Stimulated activated CD4-positive, alpha-beta T cell treated with anti-CD3 and anti-CD28 coated beads, Interleukin-15, amount 100 ng/mL, for 48 hours (primary cell): ENCODE measurements at places on chromosomes 13 and 19.

GRCh38 chr19:50266896-50267295, 62.3 kb downstream of the KCNC3 start:
- DNase-seq: peak; percentile 43

DNA sequence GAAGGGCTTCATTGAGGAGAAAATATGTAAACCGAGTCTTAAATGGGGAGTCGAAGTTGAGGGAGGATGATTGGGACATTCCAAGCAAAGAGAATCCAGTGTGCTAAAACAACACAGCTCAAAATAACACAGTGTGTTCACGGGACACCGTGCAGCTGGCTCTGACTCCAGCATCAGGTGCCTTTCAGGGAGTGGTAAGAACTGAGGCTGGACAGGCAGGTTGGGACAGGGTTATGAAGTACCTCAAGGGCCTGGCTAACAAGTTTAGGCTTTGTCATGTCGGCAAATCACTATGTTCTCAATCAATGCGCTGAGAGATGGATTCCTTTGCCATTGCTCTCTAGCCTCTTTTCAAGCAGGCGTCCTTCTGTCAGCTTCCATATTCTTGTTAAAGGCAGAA, 27.5 kb upstream of the WDFY2 start:
- no peak for DNase-seq

DNA sequence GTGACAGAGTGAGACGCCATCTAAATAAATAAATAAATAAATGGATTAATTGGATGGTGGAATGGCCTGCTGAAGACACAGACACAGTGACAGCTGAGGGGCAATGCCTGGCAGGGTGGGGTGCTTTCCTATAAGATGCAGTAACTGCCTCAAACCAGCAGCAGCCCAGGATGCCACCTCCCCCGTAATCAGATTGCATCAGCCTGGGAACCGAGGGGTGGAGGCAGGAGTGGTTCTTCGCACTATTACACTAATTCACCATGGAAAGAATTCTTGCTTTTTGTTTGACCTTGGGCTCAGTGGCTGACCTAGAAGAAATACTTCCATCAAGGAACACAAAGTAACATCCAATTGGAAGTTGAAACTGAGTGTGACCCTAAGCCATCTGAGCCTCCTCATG, 31.6 kb upstream of the USP12 start:
- no peak for DNase-seq

GRCh38 chr13:73440296-73440895, 381.6 kb downstream of the KLF5 start:
- no peak for DNase-seq

DNA sequence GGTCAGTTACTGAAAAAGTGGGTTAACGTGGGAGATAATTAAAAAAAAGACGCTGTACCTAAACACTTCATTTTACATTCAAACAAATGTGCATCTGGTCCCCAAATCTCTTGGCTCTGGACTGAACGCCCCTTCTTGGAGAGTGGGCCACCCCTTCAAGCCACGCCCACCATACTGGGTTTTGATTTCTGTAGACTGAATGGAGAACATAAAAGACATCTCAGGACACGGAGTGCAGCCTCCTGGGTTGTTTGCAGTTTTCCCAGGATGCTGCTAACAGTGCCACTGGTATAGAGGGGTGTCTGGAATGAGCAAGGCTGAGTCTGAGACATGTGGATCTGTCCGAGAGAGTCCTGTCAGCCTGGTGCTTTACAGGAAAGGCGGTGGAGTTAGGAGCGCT, 10.6 kb downstream of the TFDP1 start:
- no peak for DNase-seq

- no peak for DNase-seq
Measured at GRCh38 chr19:9941671-9942070, 5.4 kb upstream of the OLFM2 start.
